MV-4-11 (cell line): ENCODE measurements at places on chromosomes 7 and 10.
A peak's percentile ranks its signal among the peaks of the same experiment; 100 is the strongest.

DNA sequence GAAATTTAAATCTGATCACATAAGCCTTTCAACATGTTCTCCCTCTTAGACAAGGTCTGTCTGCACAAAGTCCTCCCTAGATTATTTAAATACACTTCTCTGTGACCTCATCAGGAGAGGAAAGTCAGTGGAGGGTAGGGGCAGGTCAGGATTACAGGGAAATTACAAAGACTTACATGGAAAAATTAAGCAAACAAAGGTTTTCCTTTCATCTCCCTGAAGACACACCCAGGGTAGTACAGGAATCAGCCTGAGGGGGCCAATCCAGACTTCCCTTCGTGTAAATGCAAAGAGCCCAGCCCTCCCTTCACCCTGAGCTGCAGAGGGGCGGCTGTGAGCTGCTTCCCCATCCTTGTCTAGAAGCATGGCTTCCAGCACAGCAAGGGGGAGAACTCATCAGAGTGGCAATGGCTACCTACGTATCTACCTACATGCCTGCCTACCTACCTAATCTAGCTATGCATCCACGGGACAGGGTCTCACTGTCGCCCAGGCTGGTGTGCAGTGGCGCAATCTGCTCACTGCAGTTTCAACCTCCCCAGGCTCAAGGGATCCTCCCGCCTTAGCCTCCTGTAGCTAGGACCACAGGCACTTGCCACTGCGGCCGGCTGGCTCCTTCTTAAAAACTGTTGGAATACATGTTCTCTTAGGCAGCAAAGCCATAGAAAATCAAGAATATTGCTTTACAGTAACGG, 33.2 kb downstream of the PITRM1 start:
- no peak for DNase-seq

DNA sequence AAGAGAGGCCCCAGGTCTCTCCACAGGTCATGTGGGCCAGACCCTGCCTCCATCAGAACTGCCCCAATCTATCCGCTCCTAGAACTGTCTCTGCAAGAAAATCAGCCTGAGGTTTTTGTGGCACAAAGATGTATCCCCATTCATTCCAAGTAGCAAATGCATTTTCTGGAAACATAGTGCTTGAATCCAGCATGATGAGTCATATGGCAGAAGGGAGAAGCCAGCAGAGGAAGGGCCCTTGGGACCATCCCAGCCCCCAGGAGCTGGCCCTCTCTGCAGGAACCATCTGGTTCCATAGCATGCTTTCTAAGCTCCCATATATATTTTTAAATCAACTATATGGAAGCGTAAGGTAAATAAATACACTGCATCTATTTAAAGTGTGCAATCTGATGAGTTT, 563.2 kb downstream of the GALNT17 start:
- no peak for DNase-seq

GRCh38 chr10:3785851-3786271, 852 bp upstream of the KLF6 start:
- DNase-seq = no peak

- DNase-seq = peak; percentile 99
Observed at GRCh38 chr10:11178606-11179515, 161.2 kb downstream of the CELF2 start.

DNA sequence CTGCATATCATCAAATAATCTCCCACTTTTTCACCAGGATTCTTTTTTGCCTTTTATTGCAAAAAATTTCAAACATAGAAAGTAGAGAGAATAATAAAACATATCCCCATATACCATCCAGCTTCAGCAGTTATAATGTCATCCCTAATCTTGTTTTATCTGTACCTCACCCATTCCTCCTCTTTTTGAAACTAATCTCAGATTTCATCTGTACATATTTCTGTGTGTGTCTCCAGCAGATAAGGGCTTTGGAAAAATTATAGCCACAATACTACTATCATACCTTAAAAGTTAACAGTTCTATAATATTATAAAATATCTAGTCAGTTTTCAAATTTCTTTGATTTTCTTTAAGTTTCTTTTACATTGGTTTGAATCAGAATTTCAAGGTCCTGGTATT, 7.6 kb upstream of the ENTPD1 start:
- DNase-seq = no peak

- DNase-seq = no peak
Observed at GRCh38 chr10:123673198-123673597, 7.0 kb downstream of the GPR26 start.

GRCh38 chr7:108351729-108352131, 104.5 kb downstream of the NRCAM start:
- DNase-seq = no peak

DNA sequence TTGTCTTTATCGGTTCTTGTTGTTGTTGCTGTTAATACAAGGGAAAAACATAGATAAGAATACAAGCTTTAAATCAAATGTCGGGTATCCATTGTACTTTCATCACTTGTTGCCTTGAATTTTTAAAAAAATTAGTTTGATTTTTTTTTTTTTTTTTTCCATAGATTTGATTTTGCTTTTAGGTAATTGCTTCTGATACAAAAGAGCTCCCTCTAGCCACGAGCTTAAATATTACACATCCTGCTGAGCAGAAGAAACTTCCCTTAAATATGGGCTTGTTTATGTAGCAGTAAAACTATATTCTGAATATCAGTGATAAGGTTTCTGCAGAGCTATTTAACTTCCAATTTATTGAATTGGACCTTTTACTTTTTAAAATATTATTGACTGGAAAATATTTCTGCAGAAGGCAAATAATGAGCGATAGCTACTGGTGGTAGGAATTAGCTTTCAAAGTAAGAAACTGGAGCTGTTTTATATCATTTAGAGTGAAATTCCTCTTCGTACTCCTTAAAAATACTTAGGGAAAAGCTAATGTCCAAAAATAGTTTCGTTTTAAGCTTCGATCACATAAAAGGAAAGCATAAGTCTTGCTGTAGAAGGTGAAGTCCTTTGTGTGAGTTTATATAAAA, 216.9 kb downstream of the POLR1F start:
- DNase-seq = peak; percentile 4

DNA sequence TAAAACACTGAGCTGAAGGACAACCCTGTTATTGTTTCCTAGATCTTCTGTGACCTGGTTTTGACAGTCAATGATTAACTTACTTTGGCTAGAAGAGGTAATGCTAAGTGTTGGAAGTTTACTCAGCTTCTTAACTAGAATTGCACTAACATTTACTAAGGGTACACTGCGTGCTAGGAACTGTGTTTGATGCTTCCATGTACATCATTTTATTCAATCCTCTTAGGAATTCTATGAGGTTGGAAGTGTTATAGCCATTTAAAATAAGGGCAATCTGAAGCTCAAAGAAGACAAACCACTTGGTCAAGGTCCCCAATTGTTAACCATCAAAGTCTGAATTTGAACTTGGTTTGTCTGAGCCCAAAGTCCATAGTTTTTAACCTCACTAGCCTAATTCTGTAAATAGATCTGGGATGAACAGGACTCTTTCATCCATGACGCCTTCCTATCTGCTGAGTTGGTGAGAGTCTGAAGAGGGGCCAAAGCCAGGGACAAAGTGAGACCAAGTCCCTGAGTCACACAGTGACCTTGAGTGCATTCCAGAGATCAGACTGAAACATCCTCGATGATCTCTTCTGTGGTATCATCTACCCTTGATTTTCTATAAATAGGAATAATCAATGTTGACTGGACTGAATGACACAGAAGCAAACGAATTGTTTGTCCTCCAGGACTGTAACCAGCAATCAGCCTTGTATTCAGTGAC, 29.2 kb upstream of the ZNRF2 start:
- DNase-seq = no peak

- peak; percentile 91 for DNase-seq
Observed at GRCh38 chr7:18144166-18144565, 116.5 kb upstream of the PRPS1L1 start.

GRCh38 chr7:1940402-1940786, 270.3 kb downstream of the ELFN1 start:
- peak; percentile 90 for DNase-seq

- no peak for DNase-seq
Observed at GRCh38 chr10:71031026-71031425, 142.7 kb upstream of the PCBD1 start.

GRCh38 chr10:101126684-101127628, 4.1 kb upstream of the TLX1 start:
- DNase-seq = no peak

GRCh38 chr7:104328970-104329825, 795 bp downstream of the LHFPL3 start:
- DNase-seq = no peak

DNA sequence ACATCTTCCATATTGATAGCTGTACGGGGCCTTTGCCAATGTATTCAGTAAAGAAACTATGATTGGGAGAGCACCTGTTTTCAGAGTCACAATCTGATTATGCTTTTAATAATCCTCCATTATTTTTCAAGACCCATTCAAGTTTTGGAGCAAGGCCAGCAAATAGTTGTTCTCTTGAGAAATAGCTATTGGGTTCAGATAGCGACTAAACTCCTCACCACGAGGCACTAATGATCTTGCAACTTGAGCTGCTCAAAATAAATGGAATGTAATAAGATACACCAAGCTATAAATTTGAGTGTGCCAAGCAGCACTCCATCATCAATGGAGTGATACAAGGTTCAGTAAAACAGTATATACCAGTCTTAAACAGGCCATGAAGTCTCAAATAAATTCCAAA, 7.4 kb upstream of the MALRD1 start:
- no peak for DNase-seq

DNA sequence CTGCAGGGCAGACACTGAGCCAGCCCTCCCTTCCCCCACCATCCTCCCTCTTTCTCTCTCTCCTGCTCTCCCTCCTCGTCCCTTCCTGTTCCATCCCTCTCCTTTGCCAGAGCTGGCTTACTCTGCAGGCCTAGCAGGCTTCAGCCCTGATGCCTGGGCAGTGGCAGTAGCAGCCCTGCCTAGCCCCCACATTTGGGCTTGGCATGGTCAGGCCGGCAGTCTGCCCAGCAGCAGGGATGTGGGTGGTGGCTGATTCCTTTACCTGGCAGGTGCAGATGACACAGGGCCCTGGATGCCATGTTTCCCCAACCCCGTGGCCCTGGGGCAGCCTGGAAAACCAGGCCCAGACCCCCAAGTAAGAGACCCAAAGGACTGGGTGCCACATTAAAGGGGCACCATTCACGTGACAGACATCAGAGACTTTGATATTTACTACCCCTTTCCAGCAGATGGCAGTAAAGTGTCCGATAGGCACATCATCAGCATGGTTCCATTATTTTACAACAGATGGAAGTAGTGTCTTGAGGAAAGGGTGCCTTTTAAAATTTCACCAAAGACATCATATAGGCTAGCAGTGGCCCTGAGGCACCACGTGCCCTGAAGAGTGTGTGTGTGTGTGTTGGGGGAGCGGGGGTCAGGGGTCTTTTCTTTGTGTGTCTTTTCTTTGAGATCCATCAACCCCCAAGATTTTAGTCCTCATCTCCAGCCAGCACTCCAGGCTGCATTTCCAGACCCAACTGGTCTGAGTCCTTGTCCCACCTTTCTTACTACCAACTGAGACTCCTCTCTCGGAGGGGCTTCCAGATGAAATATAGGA, 5.9 kb downstream of the KCP start:
- peak; percentile 75 for DNase-seq

DNA sequence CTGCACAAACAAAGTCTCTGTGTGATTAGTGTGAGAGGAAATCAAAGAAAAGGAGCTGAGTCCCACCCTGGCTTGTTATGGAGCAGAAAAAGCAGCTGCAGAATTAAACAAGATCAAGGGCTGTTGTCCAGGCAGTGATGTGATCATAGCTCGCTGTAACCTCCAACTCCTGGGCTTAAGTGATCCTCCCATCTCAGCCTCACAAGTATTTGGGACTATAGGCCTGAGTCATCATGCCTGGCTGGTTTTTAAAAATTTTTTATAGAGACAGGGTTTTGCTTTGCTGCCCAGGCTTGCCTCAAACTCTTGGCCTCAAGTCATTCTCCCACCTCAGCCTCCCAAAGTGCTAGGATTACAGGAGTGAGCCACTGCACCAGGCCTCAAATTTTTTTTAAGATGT, 88.9 kb downstream of the IPMK start:
- DNase-seq = no peak

GRCh38 chr7:107506674-107507339, 37.0 kb downstream of the GPR22 start:
- DNase-seq = peak; percentile 81

DNA sequence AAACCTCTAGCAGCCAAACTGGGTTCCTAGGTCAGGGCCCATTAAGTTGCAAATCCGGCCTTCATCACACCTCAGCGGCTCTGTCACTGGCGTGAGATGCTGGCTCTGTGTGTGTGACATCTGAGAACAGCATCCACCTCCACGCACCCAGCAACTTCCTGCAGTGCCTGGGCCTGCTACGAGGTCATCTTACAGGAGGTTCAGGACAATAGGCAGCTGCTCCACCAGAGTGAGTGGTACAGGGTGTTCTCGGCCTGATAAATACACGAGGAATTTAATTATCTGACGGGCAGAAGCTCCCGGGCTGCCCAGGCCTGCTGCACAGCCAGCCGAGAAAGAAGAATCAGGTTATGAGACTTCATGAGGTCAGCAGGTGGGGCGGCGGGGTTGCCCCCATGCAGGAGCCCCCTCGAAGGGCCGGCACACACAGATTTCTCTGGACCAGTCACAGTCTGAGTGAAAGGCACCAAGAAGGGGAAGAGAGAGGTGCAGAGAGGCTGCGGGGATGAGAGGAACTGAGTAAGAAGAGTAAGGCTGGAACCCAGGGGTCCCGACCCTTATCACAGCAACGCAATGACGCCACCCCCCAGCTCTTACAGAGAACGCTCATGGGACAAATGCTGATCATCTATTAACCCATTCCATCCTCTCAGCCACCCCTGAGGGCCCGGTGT, 49.3 kb downstream of the CALML3 start:
- DNase-seq = no peak

- DNase-seq = peak; percentile 26
Observed at GRCh38 chr7:39825401-39825980, 124.6 kb upstream of the CDK13 start.

DNA sequence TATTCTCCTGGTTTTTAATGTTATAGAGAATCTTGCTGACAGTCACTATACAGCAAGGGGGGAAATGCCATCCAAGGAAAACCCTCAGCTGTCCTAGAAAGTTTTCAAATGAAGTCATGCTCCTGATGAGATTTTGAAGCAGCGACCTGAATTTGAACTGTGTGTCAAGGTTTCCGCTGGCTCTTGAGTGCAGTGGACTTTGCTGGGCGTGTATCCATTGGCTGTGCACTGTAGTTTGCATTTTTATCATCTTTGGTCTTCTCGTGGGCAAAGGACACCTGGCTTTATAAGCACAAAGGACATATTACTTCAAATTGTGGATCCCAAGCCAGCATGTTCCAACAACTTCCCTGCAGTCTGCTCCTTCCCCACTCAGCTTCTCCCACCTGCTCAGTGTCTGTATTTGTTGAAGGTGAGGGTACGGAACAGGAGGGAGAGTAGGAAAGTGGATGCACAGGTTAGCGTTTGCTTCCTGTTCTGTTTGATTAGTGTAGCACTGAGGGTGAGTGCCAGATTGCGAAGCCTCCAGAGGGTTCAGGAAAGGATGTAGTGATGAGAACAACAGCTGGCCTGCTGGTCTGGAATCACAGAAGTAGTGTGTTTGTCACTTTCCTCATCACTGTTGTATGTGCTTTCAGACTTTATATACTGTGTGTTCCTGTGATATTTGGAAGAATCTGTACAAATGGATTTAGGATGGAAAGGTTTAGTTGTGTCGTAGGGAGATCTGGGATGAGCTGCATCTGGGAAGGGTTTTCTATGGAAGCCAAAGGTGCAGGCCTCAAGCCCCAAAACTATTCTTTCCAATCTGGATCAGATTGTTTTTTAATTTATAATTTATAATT, 204.8 kb downstream of the BMPER start:
- no peak for DNase-seq
